ENCODE measurements at places on chromosomes 13 and 19.

DNA sequence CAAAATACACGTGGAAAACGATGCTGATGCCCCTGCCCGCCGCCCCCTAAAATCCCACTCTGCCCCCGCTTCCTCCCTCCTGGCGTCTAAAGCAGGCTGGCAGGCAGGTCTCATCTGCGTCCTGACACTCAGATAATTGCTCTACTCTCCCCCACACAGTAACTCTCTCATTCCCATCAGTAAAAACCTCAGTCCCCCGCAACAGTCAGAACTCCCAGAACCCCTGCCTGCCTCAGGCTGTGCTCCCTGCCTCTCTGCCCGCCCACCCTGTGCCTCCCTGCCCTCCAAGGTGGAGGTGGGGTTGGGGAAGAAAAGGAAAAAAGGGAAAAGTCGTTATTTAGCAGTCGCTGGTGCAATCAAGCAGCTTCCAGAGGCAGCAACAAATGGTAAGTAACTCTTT is 473.7 kb downstream of the EFNB2 start:
- DNase-seq = no peak

DNA sequence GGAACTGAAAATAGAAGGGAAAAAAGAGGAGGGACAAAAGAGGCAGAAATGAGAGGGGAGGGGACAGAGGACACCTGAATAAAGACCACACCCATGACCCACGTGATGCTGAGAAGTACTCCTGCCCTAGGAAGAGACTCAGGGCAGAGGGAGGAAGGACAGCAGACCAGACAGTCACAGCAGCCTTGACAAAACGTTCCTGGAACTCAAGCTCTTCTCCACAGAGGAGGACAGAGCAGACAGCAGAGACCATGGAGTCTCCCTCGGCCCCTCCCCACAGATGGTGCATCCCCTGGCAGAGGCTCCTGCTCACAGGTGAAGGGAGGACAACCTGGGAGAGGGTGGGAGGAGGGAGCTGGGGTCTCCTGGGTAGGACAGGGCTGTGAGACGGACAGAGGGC is at the start of gene CEACAM5:
TSS of gene CEACAM5 (plus strand) at position 146 of the 400 bp plus-strand sequence. CDS start at position 252, 106 bp downstream.
- DNase-seq = no peak

DNA sequence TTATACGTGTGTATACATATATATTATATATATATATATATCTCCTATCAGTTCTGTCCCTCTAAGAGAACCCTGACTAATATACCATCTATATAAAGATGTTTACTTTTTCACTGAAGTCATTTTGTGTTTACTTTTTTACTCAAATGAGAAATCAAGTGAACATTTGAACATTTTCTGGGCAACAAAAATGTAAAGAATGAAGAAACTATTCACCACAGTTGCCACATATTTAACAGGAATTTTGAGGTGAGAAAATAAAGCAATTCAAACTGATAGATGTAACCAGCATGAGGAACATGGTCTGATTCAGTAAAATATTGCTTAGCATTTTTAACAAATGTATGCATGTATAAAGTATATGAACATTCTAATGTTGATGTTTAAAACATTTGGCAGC is 299.2 kb upstream of the KLHL1 start:
- DNase-seq = no peak

- DNase-seq = no peak
Observed at GRCh38 chr19:3450796-3451411, 29.4 kb downstream of the SMIM24 start.

- DNase-seq = no peak
Observed at GRCh38 chr13:50174630-50175029, 159.4 kb downstream of the KCNRG start.

GRCh38 chr13:53038993-53039392 is 10.4 kb downstream of the OLFM4 start:
- no peak for DNase-seq

DNA sequence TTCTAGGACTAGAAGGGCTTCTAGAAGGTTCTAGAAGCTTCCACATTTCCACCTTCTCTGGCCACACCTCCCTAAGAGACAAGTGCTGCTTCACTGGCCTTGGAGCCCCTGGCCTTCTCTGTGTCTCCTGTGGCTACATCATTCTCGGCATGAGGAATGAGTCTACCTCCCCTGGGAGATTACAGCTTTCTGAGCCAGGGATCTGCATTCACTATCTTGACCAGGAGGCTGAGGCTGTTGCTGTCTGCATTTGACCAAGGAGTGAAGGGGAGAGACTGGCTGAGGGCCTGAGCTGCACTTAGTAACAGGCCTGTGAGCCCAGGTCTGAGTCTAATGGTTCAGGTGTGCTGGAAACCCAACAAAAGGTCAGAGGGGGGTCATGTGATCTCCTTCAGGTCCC is 5.3 kb downstream of the CPAMD8 start:
- no peak for DNase-seq

GRCh38 chr13:27969082-27969865 is at the start of gene CDX2:
Gene CDX2, minus strand, starts transcription at chr13:27969315. Its CDS starts 309 bp downstream, at chr13:27969006.
- no peak for DNase-seq

DNA sequence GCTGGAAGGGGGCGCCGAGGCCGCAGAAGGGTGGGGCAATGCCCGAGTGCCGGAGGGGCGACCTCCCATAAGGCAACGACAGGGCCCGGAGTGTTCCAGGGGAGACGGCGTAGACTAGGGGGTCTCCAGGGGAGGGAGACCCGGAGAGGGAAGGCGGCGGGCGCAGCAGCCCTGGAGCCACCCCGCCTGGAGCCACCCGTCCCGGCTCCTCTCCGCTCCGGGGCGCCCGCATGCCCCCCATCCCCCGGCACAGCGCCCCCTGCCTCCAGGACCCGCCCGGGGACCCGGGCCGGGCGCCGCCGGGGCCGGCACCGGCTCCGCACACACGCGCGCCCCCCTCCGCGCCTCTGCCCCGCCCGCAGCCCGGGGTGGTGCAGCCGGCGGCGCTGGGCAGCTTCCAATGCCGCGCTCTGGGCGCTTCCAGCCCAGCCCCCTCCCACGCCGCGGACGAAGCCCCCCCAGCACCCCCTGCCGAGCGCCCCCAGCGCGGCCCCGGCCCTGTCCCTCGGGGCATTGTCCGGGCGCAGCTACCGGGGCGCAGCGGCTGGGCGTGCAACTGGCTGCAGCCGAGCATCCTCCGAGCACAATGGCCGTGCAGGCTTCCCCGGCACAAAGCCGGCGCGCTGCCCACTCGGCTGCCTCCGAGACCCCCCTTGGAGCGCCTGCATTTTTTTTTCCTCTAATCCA is 519 bp downstream of the PTPRS start:
- DNase-seq = no peak

GRCh38 chr13:36026531-36026930 is 104.7 kb downstream of the DCLK1 start:
- DNase-seq = no peak

GRCh38 chr13:49454388-49455006 is 10.4 kb downstream of the SETDB2 start:
- peak; percentile 20 for DNase-seq

DNA sequence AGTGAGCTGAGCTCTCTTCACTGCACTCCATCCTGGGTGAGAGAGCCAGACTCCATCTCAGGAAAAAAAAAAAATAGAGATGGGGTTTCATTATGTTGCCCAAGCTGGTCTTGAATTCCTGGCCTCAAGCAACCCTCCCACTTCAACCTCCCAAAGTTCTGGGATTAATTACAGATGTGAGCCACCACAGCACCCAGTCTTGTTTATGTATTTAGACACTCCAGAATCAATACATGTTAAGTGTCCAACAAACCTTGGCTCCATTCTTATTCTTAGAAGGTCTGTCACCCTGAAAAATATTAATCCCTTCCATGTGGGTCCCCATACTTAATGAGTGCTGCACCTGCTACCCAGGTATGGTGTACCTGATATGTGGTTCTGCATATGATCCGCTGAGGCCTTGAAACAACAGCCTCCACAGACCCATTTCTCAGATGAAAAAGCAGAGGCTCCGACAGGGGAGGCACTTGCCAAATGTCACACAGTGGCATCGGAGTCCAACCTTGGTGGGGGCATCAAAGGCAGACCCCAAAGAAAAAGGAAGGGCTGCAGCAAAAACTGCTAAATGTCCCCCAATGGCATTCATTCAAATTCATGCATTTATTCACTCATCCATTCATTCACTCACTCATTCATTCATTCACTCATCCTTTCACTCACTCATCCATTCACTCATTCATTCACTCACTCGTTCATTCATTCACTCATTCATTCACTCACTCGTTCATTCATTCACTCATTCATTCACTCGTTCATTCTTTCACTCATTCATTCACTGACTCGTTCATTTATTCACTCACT is 16.7 kb downstream of the TICAM1 start:
- DNase-seq = no peak

DNA sequence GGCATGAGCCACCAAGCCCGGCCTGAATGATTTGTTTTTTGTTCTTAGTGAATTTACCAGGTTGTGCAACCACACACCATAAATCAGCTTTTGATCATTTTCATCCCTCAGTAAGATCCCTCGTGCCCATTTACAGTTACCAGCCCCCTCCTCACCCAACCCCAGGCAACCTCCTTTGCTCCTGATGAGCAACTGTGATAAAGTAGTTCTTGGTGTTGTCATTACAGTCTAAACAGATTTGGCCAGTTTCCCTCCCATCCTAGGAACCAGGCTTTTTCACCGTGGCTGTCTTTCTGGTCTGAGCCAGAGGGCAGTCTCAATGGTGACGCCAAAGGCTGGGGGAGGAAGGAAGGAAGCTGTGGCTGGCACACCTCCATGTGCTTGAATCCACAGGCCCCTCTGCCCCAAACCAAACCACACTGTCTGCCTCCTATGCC is 61.2 kb upstream of the WDFY2 start:
- DNase-seq = no peak

- no peak for DNase-seq
Observed at GRCh38 chr13:94317063-94317491, 162.4 kb downstream of the DCT start.

- no peak for DNase-seq
Observed at GRCh38 chr13:40438999-40439797, 227.2 kb downstream of the FOXO1 start.

DNA sequence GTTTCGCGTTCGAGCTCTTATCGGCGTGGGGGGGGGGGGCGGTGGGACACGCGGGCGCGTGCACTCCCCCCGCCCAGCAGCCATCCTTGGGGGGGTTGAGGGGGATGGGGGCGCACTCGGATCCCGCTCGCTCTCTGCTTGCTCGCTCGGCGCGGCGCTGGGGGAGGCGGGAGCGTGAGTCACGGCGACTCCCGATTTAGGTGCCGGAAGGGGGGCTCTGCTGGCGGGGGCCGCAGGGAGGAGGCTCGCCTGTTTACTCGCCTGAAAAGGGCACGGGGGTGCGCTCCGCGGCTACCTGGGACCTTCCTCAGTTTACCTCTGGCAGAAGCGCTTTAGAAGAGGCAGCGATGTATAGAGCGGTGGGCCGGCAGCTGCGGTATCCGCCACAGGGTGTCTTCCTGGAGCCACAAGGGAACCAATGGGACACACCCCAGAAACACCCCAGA is 1.1 kb upstream of the PDE4A start:
- no peak for DNase-seq

- DNase-seq = no peak
Observed at GRCh38 chr19:53466726-53467484, 628 bp upstream of the ZNF813 start.

- DNase-seq = no peak
Observed at GRCh38 chr13:21322327-21322965, 136.7 kb downstream of the ZDHHC20 start.

DNA sequence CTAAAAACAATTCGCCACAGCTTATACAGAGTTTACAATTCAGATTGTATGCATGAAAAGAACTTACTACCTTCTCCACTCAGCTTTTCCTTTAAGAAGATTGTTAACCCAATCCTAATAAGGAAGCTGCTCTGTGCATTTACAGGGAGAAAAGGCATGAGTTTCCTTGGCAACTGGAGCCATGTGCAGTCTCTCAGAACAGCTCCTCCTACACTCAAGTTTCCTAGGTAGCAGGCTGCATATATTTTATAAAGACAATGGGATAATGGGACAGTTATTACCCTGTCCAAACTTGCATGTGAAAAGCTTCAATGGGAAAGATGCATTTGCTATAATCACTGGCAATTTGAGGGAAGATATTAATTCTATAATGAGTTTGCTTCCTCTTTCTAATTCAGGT is 125.5 kb upstream of the TRPC4 start:
- no peak for DNase-seq

DNA sequence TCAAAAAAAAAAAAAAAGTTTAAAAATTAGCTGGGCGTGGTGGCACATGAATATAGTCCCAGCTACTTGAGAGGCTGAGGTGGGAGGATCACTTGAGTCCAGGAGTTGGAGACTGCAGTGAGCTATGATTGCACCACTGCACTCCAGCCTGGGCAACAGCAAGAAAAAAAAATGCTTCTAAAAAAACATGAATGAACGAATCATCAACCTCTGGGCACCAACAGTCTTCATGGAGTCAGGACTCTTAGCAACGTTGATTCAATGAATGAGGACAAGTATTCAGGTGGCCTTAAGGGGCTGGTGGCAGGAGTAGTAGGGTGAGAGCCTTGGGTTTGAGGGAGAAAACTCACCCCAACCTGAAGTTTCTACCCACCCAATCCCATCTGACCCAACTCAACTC is 20.6 kb upstream of the OLFM2 start:
- no peak for DNase-seq

- DNase-seq = no peak
Observed at GRCh38 chr19:44525721-44526430, 3.6 kb downstream of the CEACAM20 start.

DNA sequence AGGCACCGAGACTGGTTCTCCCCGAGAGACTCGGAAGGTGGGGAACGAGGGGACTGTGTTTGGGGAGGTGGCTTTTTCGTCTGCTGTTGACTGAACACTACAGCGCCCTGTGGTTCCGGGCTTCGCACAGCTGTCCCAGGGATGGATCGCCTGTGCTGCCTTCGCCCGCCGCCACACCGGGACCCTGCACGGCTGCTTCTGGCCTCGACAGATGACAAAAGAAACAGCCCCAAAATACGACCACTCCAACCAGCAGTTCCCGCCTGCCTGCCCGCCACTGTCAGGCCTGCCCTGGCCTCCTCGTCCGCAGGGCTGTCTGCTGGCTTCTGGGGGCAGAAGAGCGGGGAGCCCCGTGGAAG is 13.3 kb upstream of the GNA15 start:
- DNase-seq = no peak

GRCh38 chr19:51781999-51782398 is 13.0 kb upstream of the FPR3 start:
- DNase-seq = no peak

DNA sequence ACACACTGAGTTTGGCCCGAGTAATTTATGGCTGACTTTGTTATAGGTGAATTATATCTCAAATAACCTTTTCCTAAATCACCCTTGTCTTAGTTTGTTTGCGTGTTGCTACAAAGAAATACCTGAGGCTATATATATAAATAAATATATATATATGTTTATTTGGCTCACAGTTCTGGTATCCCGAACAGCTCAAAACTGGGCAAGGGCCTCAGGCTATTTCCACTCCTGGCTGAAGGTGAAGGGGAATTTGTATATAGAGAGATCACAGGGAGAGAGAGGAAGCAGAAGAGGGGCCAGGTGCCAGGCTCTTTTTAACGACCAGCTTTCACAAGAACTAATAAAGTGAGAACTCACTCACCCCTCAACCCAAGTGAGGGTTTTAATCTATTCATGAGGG is 159.9 kb upstream of the STARD13 start:
- DNase-seq = no peak

GRCh38 chr13:70894258-70894657 is 786.0 kb upstream of the KLHL1 start:
- no peak for DNase-seq

- DNase-seq = no peak
Observed at GRCh38 chr13:110485604-110486003, 75.9 kb downstream of the RAB20 start.

GRCh38 chr13:27638521-27638920 is 16.8 kb downstream of the POLR1D start:
- no peak for DNase-seq
